ENCODE measurements at places on chromosomes 12 and 14.

- DNase-seq, result no peak
These were observed 65.1 kb downstream of the ITPR2 start for GRCh38 chr12:26767865-26768264.

DNA sequence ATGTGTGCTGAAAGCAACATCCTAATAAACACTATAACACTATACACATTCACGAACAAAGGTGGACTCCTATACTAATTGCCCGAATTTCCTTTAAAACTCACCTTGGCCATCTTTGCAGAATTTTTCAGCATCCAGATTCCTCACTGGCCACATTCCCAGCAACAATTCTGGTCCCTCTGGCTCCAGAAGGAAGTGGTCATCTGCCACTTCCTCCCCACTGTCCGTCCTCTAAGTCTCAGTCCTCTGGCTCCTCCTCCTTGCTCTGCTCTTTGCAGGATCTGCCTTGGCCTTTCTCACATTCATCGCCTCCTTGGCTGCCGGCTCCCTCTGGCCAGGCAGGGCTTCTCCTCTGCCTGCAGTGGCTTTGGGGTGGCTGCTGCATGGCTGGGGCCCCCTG is 426.0 kb downstream of the FUT8 start:
- DNase-seq, result no peak

- no peak for DNase-seq
These were observed 409.2 kb downstream of the IPO8 start for GRCh38 chr12:30286345-30286926.

GRCh38 chr14:77022236-77022852 is 6.2 kb downstream of the IRF2BPL start:
- peak; percentile 69 for DNase-seq

DNA sequence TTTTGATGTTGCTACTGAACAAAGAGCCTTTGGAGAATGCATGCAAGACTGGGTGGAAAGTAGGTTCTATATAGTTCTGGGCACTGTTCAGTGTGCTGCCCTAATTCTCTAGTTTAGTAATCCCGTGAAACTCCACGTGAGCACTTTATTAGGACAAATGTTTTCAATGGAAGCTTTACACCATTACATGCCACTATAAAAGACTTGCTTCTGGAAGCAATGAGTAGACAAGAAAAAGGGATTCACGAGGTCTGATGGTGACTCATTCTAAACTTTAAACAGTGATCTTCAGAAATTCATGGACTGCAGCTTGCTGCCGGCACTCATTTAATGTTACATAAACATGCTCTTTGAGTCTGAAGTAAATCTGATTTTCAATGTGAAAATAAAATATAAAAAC is 22.3 kb downstream of the ATG14 start:
- no peak for DNase-seq

GRCh38 chr12:121656122-121656521 is 13.3 kb downstream of the MORN3 start:
- DNase-seq, result no peak

GRCh38 chr14:24376448-24377070 is 8.6 kb downstream of the NFATC4 start:
- no peak for DNase-seq

DNA sequence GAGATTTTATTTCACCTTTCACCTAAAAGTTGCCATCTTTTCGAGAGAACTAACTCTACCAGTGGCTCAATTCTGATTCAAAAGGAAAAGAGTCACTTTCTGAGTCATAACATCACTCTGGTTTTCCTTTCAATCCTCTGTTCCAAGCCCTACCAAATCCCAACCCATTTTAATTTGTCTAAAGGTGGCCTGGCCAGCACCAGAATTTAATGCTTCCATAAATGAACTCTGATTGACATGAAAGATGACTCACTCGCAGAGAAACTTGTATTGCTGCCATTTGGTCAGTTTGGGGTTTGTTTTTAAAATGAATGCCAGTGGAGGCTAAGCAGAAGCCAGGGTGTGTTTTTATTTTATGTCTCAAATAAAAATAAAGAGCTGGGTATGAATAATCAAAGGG is 117.4 kb upstream of the SOX5 start:
- no peak for DNase-seq

- DNase-seq, result peak; percentile 73
These were observed 39.7 kb downstream of the KRT80 start for GRCh38 chr12:52151837-52152783.

DNA sequence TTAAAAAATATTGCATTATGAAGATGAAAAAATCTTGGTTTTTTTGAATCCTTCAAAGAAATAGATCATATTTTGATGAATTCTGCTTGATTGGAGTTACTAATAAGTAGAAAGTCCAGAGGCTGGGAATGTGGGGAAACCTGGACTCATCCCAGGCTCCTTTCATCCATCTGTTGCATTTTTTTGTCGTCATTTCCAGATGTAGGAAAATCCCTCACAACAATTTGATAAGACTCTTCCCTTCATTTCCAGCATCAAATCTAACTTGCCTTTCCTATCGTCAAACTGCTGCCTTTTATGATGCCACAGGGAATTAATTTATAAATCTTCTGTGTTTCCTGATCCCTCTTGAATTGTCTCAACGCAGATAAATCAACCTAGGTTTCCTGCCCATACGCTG is 211.6 kb downstream of the FBXL14 start:
- no peak for DNase-seq

GRCh38 chr12:47307680-47308399 is 228.1 kb upstream of the AMIGO2 start:
- DNase-seq, result peak; percentile 26

- no peak for DNase-seq
These were observed 86.1 kb downstream of the SLC24A4 start for GRCh38 chr14:92409043-92409442.

DNA sequence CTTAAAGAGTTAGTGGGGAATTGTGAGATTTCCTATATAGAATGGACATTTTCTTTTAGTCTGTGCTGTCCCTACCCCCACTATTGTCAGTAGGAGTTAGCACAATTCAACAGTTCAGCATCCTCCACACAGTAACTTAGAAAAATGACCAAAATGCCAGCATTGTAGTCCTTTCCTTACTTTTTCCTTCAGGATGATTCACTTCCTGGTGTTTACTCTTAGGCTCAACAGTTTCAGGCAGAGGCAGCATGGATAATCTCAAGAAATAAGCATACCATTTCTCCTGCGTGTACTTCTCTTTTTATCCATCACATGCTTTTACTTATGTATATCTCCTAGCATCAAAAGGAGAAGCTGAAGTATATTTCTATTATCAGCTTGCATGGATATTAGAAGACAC is 683.4 kb downstream of the SLC16A7 start:
- DNase-seq, result no peak

GRCh38 chr14:52992236-52992870 is 41.5 kb upstream of the FERMT2 start:
- no peak for DNase-seq

GRCh38 chr12:57740656-57741412 is 2.3 kb upstream of the AGAP2 start:
- DNase-seq, result peak; percentile 95

- no peak for DNase-seq
These were observed 17.5 kb upstream of the AICDA start for GRCh38 chr12:8630131-8630530.

- DNase-seq, result no peak
These were observed 60.0 kb downstream of the EML1 start for GRCh38 chr14:99853206-99853605.

GRCh38 chr12:121539908-121540307 is 40.9 kb downstream of the KDM2B start:
- no peak for DNase-seq

GRCh38 chr14:74483321-74483720 is 9.8 kb downstream of the NPC2 start:
- no peak for DNase-seq

- no peak for DNase-seq
These were observed 3.1 kb downstream of the IFI27L2 start for GRCh38 chr14:94126419-94126677.

- no peak for DNase-seq
These were observed 4.7 kb downstream of the FLRT2 start for GRCh38 chr14:85534458-85535293.

DNA sequence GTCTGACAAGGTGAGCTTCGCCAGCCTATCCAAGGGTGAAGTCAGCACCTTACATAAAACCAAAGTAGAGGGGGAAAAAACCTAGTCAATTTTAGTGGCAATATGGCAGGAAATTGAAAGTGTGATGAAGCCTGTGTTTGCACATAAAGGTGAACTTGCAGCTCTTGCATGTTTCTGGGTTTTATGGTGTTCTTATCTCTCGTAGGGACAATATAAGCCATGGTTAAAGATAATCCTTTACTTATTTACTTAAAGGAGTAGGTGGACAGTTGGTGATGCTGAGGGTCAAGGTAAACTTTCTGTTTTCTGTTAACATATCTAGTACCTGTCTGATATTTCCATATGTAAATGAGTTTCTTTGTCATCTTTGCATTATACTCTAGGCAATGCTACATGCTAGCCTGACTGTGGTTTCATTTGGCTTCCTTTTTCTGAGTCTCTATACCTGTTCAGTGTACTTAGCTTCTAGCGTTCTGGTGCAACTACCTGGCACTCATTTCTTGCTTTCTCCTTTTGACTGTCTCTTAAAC is 32.8 kb downstream of the CCDC91 start:
- no peak for DNase-seq

- DNase-seq, result no peak
These were observed 72.8 kb upstream of the ZDHHC17 start for GRCh38 chr12:76690921-76691700.

DNA sequence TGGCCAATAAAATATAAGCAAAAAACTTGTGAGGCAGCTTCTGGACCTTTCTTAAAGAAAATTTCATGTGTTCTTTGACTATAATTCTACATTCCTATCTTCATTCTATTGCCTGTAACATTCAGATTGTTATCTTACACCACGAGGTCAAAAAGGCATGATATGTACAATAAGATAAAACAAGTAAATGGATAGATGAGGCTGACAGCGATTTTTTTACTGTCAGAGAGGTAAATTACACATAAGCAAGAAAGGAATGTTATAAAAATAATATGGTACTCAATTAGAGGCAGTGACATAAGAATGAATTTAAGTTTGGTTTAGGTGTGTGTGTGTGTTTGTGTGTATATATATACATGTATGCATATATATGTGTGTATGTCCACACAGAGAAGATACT is 660.0 kb downstream of the C12orf50 start:
- DNase-seq, result no peak

GRCh38 chr14:99266181-99267178 is 5.5 kb downstream of the BCL11B start:
- peak; percentile 77 for DNase-seq
